Occipital lobe (tissue), 3 donors: ENCODE measurements at places on chromosomes 13 and 19.

GRCh38 chr19:19687090-19687489 is 18.5 kb downstream of the ZNF101 start:
- DNase-seq = no peak

- no peak for DNase-seq
These were observed 386.0 kb downstream of the DACH1 start for GRCh38 chr13:71481046-71481445.

- DNase-seq = no peak
These were observed 1.1 kb downstream of the ZNF667 start for GRCh38 chr19:56476093-56476492.

- no peak for DNase-seq
These were observed 3.8 kb downstream of the PRTN3 start for GRCh38 chr19:844546-844971.

DNA sequence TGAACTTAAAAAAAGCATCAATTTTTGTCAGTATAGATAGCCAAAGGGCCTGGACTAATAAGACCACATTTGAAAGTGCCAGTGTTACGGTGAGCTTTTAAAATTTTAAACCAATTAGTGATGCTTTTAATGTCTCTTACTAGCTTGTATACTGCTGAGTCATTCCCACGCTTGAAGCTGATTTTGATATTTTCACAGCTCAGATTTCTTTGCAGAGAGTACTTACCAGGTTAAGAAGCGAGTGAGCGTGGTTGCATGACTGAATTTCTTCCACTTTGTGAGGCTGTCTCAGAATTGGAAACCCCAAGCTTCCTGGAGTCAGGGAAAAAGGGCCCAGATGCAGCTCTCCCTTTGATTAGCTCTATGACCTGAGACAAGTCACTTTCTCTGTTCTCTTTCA is 74.5 kb upstream of the NBEA start:
- DNase-seq = no peak
